Activated CD4-positive, alpha-beta memory T cell treated with anti-CD3 and anti-CD28 coated beads for 36 hours (primary cell): ENCODE measurements at places on chromosomes 13 and 19. TPM values are rescaled to one million over a fixed set of nuclear protein-coding genes. Genes with fewer than 3 reads are reported as not detected.

SLC8A2 gene
- 0.14 TPM for total RNA-seq

TM9SF2 gene
- 67.2 TPM for total RNA-seq

FREM2 gene
- not detected for total RNA-seq

SCN1B gene
- 1.6 TPM for total RNA-seq

RXFP2 gene
- not detected for total RNA-seq

SCAF1 gene
- total RNA-seq: 57.4 TPM

DNA sequence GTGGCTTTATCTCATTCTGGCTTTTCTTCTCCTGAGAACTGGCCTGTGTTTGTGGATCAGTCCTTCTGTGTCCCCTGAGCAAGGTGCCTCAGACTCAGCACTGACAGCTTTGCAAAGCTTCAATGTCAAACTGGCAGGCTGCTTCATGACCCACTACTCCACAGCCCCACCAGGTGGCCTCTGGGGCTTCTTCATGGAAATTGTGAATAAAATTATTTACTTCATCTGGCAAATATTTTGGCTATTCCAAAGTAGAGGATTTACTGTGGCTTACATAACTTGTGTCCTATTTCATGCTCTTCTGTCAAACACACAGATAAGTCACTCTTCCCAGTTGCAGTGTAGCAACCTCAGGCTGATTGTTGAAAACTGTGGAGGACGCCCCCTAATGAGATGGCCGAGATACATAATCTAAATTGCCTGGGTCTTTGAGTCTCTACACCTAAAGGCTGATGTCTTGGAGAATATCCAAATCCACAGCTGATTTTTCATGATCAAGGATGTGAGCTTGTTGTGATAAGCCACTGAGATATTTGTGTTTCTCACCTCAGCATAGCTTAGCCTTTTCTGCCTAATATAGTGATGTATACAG, 721.9 kb upstream of the SLC10A2 start:
- DNase-seq: no peak
- H3K4me3 ChIP-seq: no peak overlapping the region
- no peaks in the 10 kb centered on the region for H3K36me3 ChIP-seq
- no peaks in the 10 kb centered on the region for H3K4me1 ChIP-seq

- H3K36me3 ChIP-seq: no peaks in the 10 kb centered on the region
- no peak overlapping the region for H3K27ac ChIP-seq
- H3K4me3 ChIP-seq: no peak overlapping the region
- no peaks in the 10 kb centered on the region for H3K27me3 ChIP-seq
- H3K4me1 ChIP-seq: no peaks in the 10 kb centered on the region
These were observed 224.4 kb downstream of the OXGR1 start for GRCh38 chr13:96769874-96770273.

- no peaks in the 10 kb centered on the region for H3K4me1 ChIP-seq
- no peak overlapping the region for H3K27ac ChIP-seq
- H3K4me3 ChIP-seq: no peak overlapping the region
- DNase-seq: no peak
These were observed 1.8 kb downstream of the APOC4 start for GRCh38 chr19:44943801-44944249.

GRCh38 chr13:98690348-98691022, 62.0 kb downstream of the SLC15A1 start:
- H3K4me1 ChIP-seq: no peaks in the 10 kb centered on the region
- H3K27ac ChIP-seq: no peak overlapping the region
- no peak for DNase-seq
- H3K36me3 ChIP-seq: no peaks in the 10 kb centered on the region
- no peak overlapping the region for H3K4me3 ChIP-seq

- no peak overlapping the region for H3K27ac ChIP-seq
- H3K4me3 ChIP-seq: no peak overlapping the region
- H3K27me3 ChIP-seq: no peaks in the 10 kb centered on the region
These were observed 1722.6 kb upstream of the PRR20A start for GRCh38 chr13:55418095-55418494.

- H3K27me3 ChIP-seq: peaks cover 27% of the 10 kb centered on the region
- H3K4me1 ChIP-seq: no peaks in the 10 kb centered on the region
These were observed 7.4 kb downstream of the SYT3 start for GRCh38 chr19:50632151-50632835.
